Stimulated activated CD8-positive, alpha-beta memory T cell treated with anti-CD3 and anti-CD28 coated beads, Interleukin-7, amount 100 ng/mL, for 1 hour (primary cell): ENCODE measurements at places on chromosomes 7 and 10.

DNA sequence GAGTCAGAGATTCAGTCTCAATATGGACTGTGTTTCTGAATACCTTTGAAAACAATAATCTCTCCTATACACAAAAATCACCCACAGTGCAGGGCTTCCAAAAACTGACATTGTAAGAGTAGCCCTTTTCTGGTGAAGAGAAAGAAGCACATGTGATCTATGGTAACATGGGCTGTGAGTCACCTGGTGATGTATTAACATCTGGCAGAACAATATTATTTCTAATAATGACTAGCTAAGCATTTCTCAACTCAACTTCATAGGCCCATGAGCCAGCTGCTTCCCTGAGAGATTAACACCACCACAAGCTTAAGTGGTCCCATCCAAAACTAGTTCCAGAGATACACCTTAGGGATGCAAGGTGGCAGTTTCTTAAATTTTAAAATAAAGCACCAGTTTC lies 331.0 kb upstream of the NRP1 start:
- DNase-seq = no peak

DNA sequence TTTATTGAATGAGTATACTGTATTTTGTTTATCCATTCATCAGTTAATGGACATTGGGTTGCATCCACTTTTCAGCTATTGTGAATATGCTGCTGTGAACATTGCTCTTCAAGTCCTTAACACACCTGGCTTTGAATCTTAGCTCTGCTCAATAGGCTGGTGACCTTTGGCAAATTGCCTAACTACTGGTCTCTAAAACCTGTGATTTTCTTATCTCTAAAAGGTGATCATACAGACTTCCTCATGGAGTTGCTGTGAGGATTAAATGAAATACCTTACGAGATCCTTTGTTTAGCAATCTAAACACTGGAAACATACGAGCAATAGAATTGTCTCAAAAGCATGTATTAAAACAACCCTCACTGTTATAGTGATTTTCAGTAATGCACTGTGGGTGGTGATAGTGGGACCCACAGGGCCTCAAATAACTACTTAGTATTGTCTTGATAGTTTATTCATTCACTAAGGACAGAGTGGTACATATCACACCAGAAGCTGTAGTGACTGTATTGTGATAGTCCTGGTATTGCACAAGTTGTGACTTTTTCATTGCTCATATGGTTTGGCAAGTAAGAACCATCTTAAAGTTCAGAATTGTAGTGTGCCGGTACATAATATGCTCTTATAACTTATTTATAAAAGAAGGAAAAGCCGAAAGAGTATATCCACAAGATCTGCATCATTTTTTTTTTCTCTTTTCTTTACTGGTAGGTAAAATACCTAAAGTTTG lies 257.6 kb downstream of the EXOC4 start:
- DNase-seq = no peak

- DNase-seq = no peak
These were observed 62.3 kb downstream of the OSBPL3 start for GRCh38 chr7:24917510-24918239.

GRCh38 chr7:137753948-137754851 lies 92.6 kb downstream of the DGKI start:
- DNase-seq = no peak

DNA sequence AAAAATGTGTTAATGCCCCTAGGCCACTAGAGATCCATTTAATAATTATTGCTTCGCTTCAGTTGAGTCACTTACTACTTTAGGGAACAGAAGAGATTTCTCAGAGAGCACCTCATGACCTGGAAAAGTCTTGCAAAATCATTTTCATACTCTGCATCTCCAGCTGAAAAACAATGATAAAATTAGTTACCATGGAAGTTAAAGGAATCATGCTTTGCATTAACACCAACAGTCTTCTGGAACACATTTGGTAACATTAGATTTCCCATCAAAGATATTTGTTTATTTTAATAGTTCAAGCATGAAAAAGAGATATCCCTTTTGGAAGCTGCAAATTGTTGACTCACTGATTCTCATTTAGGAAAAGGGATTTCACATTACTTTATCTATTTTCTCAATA lies 1.8 kb upstream of the STEAP2 start:
- DNase-seq = no peak

- DNase-seq = no peak
These were observed 20.3 kb upstream of the TOMM7 start for GRCh38 chr7:22842973-22843372.

- no peak for DNase-seq
These were observed 648.8 kb downstream of the NXPH1 start for GRCh38 chr7:9082203-9082602.

DNA sequence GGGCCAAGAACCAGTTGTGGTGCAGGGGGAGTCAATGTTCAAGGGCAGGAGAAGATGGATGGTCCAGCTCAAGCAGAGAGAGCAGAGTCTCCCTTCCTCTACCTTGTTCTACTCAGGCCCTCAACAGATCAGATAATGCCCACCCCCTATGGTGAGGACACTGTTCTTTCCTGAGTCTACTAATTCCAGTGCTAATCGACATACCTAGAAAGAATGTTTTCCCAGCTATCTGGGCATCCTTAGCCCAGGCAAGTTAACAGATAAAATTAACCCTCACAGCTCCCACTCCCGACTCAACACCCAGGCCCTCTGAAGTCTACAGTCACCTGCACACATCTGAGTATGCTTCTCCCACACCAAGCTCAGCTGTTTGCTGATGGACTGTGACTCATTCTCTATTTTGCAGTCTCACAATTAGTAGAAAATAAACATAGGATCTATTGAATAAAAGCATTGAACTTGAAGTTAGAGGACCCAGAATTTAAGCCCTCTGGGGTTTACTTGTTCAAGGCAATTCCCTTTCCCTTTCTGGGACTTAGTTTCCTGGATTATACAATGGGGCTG lies 17.1 kb downstream of the COL13A1 start:
- DNase-seq = no peak

- no peak for DNase-seq
These were observed 471 bp downstream of the PFKP start for GRCh38 chr10:3067859-3068179.

DNA sequence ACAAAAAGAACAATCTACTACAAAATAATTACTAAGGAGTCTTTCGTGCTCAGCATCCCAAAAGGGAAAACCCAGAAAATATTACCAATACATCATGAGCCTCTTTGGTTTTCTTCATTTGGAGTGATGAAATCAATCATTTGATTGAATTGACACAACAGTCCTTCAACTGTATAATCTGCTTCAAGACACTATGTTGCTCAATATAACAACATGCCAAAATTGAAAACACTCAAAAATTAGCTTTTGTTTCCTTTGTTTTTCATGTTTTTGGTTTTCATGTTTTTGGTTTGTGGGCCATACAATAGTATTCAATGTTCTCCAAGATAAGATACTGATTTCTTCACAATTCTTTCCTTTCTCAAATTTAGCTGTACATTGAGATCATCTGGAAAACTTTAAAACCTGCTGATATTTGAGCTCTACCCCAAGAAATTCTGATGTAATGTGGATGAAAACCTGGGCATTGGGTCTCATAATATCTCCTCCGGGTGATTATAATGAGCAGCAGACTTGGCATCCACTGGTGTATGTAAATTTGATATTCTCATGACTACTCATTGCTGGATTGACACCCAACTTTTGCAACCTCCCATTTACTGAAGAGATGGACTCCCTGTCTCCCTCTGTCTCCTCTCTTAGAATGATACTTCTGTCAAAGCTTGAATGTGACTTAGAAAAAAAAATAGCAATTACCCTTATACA lies 4.6 kb downstream of the SOSTDC1 start:
- DNase-seq = no peak
